Daoy (cell line): ENCODE measurements at places on chromosomes 2 and 18.

DNA sequence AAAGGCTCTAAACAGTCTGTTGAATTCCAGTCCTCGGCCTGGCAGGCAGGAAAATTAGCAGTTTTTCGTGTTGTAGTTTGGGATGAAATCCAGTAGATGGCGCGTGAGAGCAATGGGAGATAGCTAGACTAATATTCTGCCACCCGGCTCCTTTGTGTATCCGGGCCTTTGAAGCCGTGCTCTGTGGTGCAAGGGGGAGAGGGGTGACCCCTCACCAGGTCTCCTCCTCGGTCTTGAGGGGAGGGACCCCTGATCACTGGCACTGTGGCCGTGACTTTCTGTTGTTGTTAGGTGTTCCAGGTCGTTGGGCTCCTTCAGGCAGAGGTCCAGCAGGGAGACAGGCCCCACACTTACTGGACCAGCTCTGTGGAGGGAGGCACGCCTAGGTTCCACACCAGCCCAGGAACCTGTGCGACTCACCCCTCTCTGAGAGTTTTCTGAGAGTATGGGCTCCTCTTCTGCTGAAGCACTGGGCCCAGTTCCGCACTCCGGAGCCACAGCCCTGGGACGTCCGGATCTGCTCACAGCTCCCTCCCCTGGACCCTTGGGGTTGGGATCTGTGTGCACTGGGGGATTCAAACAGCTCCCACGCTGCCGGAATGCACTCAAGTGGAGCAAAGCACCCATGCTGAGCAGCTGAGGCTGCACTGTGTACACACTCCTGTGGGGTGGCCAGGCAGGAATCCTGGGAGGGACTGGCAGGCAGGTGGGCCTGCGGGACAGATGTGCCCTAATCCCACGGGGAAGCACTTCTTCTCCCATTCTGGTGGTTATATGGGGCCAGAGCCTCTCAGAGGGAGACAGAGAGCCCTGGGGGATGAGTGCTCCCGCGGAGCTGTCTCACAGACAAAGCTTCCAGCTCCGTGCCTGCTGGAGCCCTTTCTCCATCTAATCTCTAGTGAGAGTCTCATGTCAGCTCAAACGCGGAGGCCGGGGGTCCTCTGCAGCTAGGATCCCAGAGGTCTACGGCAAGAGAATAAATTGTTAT lies 8.8 kb downstream of the GKN2 start:
- DNase-seq = peak; percentile 56

GRCh38 chr2:44952143-44952805 lies 10.8 kb downstream of the SIX3 start:
- peak; percentile 88 for DNase-seq

- DNase-seq = no peak
Measured at GRCh38 chr18:9865764-9866490, 19.8 kb upstream of the TXNDC2 start.

DNA sequence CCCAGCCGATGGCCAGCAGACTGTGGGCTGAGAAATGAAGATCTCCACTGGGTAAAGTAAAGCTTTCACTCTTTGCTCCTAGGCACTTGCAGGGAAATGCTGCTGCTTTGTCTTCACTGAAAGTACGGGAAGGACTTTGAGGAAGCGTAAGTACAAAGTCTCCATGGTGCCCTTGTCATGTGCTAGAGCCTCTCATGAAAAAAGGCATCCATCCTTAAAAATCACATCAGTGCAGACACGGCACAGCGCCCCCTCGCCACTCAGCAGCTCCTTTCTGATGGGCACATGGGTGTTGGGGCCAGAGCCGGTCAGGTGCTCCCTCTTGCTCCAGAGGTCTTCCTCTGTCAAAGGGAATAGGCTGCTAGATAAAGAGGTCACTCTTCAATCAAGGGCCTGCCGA lies 109.0 kb upstream of the STPG4 start:
- DNase-seq = no peak

DNA sequence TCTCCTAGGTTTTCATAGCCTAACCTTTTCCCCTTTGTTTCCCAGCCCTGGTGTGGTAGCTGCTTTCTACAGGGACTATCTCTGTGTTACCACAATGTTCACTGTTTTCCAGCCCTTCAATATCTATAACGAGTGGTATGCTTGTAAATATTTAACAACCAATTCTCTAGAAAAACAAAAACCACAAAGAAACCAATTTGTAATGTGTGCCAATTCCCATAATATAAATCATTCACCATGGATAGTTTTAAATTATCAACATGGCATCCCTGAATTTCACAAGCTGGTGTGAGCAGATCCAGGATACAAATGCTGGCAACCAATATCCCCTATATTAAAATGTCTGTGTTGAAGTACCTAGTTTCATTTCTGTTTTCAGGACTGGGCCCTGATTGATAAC lies 207.5 kb upstream of the FBXO11 start:
- DNase-seq = no peak
